A549 treated with CORT108297 at 1 μM for 4 hours (cell line): ENCODE measurements at places on chromosomes 11 and 22. TPM values are rescaled to one million over a fixed set of nuclear protein-coding genes. Genes with fewer than 3 reads are reported as not detected.

ROBO4 gene
- 0.05 TPM in 1 of 5 replicates, not detected in the others for total RNA-seq

WNT7B gene
- 87.1 to 129 TPM (median 125 TPM) in 5 replicates for total RNA-seq

NLRP14 gene
- not detected in 5 replicates for total RNA-seq

ARAP1 gene
- 24.7 to 33.5 TPM (median 31.4 TPM) in 5 replicates for total RNA-seq

SLC16A8 gene
- not detected in 5 replicates for total RNA-seq

DAGLA gene
- total RNA-seq = 4.1 to 6.3 TPM (median 6.2 TPM) in 5 replicates

TSKU gene
- total RNA-seq = 140 to 201 TPM (median 195 TPM) in 5 replicates

LYVE1 gene
- 0.08 to 0.28 TPM (median 0.13 TPM) in 5 replicates for total RNA-seq

APOL1 gene
- 9.3 to 14.1 TPM (median 11.5 TPM) in 5 replicates for total RNA-seq

VPREB1 gene
- total RNA-seq = not detected in 5 replicates

GDPD5 gene
- 7.4 to 13.6 TPM (median 10.7 TPM) in 5 replicates for total RNA-seq

MIOX gene
- total RNA-seq = 0.12 TPM in 1 of 5 replicates, not detected in the others

KCNJ1 gene
- not detected in 5 replicates for total RNA-seq
